ENCODE measurements at places on chromosomes 16 and 17. TPM values are rescaled to one million over a fixed set of nuclear protein-coding genes. Genes with fewer than 3 reads are reported as not detected.

Gene C16orf96
- polyA plus RNA-seq: 0.41 TPM

Gene LRRC75A
- polyA plus RNA-seq: 13.1 TPM

Gene ZNF263
- 46.6 TPM for polyA plus RNA-seq

Gene ADAP2
- polyA plus RNA-seq: 3.5 TPM

Gene ENPP7
- polyA plus RNA-seq: 4.6 TPM

Gene SSTR5
- polyA plus RNA-seq: 0.17 TPM

Gene CD68
- polyA plus RNA-seq: 32.3 TPM

Gene EFCAB13
- 4.6 TPM for polyA plus RNA-seq

Gene PPY
- not detected for polyA plus RNA-seq

Gene C17orf113
- 3.4 TPM for polyA plus RNA-seq

Gene ABCC12
- not detected for polyA plus RNA-seq

DNA sequence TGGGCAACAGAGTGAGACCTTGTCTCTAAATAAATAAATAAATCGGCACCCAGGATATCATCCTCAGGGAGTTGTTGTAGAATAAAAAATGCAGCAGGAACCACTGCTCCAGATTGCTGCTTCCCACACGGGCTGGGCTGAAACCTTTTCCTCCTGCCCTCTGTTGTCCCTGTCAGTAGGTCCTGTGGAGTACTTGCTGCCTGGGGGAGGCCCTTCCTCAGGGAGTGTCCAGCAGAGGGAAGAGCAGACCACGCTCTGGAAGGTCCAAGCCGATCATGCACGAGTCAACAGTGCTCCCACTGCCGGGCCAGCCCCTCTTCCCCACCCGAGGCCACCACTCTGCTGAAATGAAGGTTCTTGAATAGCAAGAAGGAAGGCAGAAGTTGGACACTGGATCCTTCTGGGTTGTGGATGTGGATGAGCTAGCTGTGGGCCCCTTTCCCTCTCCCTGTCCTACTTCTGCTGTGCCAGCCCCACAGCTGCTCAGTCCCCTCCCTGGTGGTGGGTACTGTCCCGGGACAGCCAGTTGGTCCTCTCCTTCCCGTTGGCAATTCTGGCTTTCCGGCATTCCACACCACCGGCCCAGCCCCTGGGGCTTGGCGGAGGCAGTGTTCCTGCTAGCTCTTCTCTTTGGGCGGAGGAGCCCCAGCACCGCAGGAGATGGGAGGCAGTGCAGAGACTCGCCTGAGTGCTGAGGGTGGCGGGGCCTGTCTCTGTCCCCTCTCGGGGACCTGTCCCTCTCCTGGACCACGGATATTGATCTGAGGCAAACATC, 10.8 kb downstream of the CDK5R1 start:
- DNase-seq: no peak

DNA sequence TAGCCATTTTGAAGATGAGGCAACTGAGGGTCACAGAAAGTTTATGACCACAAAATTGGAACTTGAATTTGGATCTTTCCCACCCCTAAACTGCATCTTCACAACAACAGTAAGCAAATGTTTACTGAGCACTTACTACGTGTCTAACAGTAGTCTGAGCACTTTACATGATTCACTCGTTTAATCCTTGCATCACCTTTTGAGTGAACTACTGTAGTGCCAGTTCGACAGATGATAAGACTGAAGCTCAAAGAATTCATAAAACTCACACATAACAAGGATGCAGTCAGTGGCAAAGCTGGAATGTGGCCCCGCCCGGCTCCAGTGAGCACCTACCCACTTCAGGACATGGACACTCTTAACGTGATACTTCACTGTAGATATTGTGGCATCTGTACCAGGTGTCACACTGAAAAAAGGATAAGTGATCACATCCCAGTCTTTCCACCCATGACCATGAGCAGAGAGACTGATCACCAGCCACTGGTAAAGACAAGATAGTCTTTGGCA, 36.0 kb upstream of the HLF start:
- no peak for DNase-seq

DNA sequence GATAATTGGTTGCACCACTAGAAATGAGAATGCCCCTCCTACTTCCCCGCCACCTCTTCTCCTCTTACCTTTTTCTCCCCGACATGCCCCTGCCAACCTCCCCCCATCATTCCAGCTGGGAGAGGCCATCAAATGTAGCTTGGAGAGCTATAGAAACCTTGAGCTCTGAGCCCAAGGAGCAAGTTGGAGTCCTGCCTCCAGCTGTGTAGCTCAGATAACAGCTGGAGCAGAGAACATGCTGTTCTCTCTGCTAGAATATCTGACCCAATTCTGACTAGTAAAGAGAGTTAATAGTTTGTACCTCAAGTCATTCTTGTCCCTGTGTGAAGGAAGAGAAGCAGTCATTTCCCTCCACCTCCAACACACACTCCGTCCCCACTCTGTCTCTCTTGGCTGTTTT, 490.3 kb downstream of the MAF start:
- DNase-seq: no peak

GRCh38 chr16:89749637-89750036, 28.3 kb downstream of the ZNF276 start:
- no peak for DNase-seq

DNA sequence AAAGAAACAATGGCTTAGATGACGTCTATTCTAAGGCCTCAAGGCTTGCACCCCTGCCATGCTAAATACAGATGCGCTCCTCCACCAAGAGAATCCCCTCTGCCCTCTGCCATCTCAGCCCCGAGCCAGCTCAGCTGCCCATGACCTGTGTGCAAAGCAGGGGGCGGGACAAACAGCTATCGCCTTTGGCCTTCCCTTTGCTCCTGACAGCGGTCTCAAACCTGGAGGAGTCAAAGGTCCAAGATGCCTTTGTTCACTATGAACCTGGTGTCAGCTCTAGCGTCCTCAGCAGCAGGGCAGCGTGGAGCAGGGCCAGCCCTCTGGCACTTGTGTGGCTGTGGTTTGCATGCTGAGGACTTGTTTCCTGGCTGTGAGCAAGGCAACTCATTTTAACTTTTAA, 12.3 kb downstream of the SLX4 start:
- DNase-seq: no peak

GRCh38 chr17:82668631-82669099, 20.4 kb upstream of the WDR45B start:
- DNase-seq: no peak

DNA sequence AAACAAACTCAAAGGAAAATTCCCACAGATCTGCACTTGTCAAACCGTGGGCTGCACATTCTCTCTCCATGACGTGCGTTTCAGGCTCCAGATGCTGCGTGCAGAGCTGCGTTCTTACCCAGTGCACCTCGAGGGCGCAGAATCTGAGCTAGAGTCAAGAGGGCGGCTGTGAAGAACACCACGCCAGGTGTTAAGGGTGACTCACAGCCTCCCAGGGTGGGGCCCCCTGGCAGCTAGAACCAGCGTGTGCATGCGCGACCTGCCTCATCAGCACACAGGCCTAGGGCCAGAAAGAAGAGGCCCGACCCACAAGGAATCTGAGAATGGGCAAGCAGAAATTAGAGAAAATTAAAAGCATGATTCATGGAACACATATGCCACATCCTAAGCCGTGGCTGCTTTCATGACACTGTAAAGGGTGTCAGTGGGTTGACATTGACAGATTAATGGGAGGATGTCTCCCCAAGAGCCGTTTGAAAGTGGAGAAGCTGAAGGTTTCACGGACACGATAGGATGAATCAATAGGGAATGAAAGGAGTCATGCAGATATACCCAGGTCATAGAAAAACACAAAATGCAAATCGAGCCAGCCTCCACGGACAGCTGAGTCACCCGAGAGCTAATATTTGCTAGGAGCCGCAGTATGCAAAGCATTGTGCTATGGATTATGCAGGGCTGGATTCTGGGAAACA, 29.0 kb downstream of the MARCHF10 start:
- DNase-seq: no peak

DNA sequence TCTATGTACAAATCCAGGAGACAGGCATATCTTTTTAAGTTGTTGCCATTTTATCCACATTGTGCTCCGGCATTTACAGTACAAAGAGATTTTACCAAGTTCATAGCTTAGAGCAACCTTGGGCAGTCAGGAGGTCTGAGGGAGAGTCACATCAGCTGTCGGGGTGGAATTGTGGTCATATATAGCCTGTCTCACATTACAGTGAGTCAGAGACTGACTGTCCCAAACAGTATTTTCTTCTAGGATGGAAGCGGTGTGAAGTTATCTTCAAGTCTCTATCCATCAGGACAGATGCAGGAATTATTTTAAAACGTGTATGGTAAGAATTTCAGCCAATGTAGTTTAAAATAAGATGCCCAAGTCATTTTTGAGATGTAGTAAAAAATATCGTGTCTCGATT, 53.0 kb downstream of the GPRC5B start:
- no peak for DNase-seq

GRCh38 chr17:28953444-28954118, 2.3 kb upstream of the PHF12 start:
- DNase-seq: no peak

DNA sequence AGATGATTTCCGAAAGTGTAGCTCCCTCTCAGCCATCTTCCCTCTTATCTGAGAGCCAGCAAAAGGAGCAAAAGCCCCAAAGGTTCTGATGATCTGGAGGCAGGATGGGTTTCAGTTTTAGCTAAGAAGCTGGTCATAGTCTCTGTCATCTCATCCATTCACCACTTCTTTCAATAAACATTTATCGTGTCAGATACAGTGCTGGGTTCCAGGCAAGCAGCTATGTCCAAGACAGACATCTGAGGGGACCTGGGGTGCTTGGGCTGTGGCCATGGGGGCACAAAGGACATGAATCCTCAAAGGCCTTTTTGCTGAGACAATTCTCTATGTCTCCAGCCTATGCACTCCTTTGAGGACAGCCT, 1.0 kb upstream of the ETV4 start:
- no peak for DNase-seq

- no peak for DNase-seq
Measured at GRCh38 chr16:11706180-11706742, 36.4 kb downstream of the TXNDC11 start.

- no peak for DNase-seq
Measured at GRCh38 chr17:6536053-6536452, 20.3 kb downstream of the PITPNM3 start.

DNA sequence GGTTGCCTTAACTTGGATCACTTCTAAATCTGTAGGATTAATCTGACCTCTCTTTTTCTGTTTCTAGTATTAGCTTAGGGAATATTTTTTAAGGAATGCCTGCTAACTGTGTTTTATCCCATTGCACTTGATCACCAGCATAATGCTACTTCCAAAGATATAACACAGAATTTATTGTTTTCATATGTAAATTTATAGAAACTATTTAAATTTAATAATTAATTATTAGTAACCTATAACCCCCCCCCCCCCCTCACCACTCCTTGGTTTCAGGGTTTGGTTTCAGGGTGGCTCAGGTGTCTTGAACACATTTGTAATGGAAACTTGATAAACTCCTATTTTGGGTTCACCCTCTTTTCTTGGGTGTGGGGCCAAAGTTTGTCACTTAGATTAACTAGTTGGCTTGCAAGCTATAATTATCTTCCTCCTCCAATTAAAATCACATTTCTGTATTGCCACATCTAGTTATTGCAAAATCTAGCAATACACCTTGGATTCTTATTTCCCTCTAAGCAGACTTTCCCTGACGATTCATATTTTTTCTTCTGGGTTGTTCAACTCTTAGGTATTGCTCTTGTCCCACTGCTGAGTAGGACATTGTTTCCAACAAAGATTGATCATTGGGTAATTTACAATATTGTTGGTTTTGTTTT, 18.3 kb downstream of the KRT12 start:
- DNase-seq: no peak

DNA sequence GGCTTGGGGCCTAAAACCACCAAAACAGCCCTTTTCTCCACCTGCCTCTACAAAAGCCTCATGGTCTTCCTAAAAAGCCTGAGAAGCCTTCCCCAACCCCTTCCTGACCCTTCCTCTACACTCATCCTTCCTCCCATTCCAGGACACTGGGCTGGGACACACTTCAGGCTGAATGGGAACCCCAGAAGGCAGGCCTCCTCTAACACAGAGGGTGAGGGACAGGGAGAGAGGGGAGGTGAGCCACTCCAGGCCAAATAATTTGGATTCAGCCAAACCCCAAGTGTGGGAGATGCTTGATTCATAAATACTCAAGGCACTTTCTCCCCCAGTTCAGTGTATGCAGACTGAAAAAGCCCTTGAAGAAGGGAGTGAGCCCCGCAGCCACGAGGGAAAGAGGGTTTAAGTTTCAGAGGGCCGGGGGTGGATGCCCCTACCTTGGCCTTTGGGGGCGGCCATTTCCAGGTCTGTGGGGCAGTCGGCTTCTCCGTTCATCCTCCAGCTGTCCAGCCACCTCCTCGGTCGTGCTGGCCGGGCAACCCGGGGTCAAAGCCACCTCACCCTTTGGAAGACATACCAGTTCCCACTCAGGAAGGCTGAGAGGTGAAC, 1.6 kb downstream of the UBTF start:
- no peak for DNase-seq

DNA sequence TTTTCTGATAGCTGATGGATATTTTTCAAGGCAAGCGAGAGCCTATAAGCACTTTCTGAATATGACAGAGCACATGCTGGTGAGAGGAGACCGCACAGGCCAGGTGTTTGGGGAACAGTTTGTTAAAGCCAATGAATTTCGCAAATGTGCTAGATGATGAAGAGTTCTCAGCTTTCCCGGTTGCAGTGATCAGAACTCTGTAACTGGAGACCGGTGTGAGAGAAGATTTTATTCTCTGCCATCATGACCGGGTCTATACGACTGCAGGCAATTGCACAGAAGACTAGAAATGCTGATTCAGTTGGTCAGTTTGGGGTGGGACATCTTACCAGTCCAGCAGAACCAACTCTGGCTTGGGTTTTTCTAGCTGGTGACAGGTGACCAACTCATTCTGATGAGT, 25.4 kb downstream of the SMTNL2 start:
- no peak for DNase-seq

- no peak for DNase-seq
Measured at GRCh38 chr16:55433030-55433429, 46.0 kb upstream of the MMP2 start.

- DNase-seq: no peak
Measured at GRCh38 chr16:72397876-72398275, 225.9 kb upstream of the PMFBP1 start.

GRCh38 chr17:78535273-78536197, 41.7 kb downstream of the DNAH17 start:
- DNase-seq: no peak
